ENCODE measurements at places on chromosomes 4 and X.

GRCh38 chr4:18566970-18567799 lies 545.6 kb upstream of the LCORL start:
- DNase-seq: no peak

DNA sequence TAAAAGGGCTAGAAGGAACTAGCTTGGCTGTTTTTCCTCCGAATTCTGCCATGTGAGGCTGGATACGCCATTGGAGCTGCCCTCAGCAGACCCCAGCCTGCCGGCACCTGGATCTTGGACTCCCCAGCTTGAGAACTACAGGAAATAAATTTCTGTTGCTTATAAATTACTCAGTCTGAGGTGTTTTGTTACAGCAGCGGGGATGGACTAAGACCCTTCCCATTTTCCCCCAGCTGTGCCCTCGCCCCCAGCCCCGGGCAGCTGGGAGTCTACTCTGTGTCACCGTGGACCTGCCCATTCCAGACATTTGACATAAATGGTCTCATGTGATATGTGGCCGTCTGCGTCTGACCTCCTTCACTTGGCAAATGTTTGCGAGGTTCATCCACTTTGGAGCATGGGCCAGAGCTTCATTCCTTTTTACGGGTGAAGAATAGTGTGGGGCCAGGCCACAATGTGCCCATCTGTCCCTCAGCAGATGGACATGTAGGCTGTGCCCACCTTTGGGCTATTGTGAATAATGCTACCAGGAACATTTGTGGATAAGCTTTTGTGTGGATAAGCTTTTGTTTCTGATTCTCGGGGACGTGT lies 30.7 kb upstream of the SPON2 start:
- no peak for DNase-seq

DNA sequence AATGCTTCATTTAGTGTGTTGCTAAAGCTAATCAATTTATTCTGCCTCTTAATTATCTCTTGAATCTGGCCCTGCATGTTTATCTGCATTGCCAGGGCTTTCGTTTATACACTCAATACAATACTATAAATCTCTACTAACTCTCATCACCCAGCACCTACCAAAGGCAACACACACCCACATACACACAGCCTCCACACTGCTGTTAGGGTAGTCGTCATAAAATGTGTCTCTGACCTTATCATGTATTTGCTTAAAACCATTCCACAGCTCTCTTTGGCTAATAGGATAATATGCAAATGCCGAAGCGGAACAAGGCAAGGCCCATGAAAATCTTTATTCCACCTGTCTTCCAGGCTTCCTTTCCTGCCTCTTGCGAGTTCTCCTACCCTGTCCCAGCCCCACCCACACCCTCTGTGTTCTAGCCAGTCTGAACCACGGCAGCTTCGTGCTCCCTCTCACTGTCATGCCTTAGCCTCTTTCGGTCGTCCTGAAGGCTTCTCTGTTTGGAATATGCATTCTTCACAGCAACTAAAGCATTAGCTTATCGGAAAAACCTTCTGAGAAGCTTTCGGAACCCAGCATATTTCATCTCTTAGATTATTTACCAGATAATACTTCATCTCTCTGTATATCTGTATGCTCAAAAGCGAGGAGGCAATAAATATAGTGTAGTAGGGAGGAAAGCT lies 333.5 kb downstream of the TENM3 start:
- no peak for DNase-seq

DNA sequence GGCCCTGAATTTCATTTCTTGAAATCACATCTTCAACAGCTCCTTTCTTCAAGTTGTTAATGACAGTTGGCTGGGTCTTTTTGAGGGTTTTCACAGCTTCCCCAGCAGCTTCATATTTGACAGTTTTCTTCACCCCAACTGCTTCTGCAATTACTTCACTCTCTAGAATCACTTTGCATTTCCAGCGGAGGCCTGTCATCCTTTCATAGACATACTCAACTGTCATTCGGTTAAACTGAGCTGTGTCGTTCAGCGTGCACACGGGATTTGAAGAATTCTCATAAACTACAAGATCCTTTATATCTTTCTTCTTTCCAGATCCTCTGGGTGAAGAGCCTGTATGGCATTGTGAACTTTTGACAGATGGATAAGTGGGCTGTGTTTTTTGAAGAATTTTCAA lies 15.4 kb downstream of the UBE2A start:
- DNase-seq: no peak

GRCh38 chr4:184067931-184068554 lies 149.6 kb downstream of the ENPP6 start:
- DNase-seq: no peak

DNA sequence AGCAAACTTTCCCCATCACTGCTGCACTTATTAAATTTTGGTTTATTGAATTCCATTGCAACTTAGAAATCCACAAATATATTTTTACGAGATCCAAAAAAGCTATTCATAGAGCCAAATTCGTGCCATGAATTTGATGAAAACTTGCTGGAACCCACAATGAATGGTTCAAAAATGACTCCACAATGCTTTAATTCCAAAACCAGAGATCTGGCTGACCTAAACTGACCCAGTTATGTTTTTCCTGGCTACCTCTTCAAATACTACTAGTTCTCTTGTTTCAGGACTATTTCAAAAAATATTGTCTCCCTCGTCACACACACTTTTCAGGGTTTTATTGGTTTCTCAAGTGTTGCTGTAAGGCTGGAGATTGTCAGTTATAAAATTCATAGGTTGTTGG lies 474.8 kb downstream of the PDGFC start:
- no peak for DNase-seq

GRCh38 chr4:172011196-172011595 lies 198.0 kb downstream of the GALNTL6 start:
- DNase-seq: no peak

DNA sequence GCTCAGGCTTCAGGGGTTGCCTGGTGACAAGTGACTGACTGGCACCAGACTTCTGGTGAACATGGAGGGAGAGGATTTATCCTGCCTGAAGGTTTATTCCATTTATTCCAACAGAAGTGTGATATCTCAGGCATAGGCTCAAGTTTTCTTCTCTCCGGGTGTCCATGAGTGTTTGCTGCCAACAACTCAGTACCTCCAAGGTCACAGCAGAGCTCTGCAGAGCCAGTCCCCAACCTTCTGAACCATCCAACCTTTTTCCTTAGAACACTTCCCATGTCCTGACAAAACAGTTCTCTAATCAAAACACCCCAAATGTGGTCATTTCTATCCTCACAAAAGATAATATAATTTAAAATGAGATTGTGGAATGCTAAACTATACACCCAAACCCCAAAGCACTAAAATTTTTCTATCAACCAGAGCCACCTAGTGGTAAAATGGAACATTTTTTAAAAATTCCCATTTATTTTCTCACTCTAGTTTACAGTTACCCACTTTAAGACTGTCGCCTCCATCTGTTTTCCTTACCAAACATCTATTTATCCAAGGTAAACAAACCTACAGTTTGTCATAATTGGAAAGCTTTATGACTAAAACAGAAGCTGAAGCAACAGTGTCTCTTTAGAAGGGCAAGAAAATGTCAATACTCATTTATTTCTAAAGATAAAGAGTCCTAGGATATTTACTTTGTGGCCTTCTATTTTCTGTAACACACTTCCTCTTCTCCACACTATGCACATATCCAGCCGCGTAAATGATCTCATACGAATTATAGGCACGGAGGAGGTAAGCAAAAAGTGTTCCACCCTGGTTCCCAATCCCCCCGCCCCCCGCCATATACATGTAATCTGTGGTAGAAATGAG lies 39.5 kb downstream of the TMEM154 start:
- DNase-seq: no peak

- DNase-seq: no peak
Observed at GRCh38 chr4:155885666-155886065, 17.8 kb upstream of the TDO2 start.
